Stimulated activated CD8-positive, alpha-beta memory T cell treated with anti-CD3 and anti-CD28 coated beads, Interleukin-2, amount 100 ng/mL, for 1 hour (primary cell): ENCODE measurements at places on chromosomes 11 and 22.

GRCh38 chr11:101759771-101760450 lies 154.9 kb upstream of the CEP126 start:
- no peak for DNase-seq

DNA sequence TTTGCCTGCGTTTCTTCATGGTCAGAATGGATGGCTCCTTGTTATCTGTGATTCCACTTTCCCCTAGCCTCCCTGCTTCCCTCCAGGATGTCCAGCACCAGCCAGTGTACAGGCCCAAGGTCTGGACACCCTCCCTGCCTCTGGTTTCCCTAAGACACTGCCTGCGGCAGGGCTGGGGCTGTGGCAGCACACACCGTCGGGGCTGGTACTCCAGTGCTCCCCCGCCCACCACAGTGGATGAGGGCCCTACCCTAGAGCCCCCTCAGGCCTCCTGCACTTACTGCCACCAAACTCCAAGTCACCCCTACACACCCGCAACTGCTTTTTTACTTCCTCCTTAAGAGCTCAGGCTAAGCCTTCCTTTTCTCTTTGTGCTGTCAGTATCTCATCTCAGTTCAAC lies 28.9 kb downstream of the ZNF214 start:
- no peak for DNase-seq

DNA sequence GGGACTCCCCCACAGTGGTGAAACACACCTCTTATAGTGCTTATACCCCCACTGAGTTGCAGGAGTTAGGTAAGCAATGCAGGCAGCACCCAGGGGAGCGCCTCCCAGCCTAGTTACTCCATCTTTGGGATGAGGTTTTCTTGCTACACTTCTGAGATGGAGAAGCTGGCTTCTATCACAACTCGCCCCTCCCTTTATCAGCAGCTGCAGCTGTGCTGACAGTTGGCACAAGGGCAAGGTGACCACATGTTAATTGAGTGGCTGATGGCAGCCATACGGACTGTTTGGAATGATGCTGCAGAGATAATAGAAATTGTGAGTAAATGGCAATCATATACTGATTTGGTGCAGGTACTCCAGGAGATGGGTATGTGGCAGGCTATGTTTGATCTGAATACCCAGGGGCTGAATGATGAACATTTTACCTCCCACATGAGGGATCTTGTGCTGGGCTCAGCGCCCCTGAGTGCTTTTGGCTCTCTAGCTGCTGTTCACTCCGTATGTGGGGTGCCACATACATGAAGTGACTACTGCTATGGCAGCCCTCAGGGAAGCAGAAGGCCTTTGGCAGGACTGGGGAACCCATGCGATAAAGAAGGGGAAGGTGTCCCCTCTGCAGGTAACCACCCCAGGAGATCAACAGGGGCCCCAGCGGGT lies 29.2 kb upstream of the KCNA4 start:
- DNase-seq = no peak

GRCh38 chr11:59273373-59273841 lies 60.7 kb upstream of the MPEG1 start:
- DNase-seq = no peak

DNA sequence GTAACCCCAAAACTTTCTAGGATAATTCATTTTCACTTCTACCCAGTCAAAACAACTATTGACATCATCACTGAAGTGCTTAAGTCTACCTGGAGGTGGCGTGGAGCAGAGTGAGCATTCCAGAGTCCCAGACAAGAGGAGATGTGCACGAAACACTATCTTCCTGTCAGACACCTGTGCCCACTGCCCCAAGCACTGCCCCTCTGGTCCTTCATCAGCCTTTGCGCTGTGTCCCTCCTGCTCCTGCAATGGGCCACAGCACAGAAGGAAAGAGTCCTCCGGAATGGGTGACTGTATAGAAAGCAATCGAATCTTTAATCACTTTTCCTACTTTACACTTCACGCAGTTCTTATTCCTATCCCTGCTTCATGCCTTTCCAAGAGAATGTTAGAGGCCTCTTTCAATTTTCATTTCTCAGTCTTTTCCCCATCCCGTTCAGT lies 512 bp upstream of the GRIA4 start:
- no peak for DNase-seq

DNA sequence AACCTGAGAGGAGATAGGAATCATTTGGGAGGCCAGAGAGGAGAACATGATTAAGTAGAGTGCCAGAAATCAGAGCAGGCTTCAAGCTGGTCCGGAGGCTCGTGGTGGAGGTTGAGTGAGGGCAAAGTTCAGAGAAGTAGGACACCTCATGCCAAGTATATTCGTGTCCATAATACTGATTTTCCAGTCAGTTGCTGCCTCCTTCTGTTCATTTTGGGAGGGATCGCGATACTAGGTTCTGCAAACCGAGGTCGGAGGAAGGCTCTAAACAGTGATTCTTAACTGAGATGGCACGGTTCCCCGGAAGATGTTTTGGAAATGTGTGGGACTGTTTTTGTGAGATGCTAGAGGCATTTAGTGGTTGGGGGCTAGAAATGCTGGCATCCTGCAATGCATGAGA lies 13.6 kb upstream of the CD3E start:
- DNase-seq = no peak

- no peak for DNase-seq
Observed at GRCh38 chr22:49975543-49976389, 15.2 kb downstream of the PIM3 start.

- DNase-seq = no peak
Observed at GRCh38 chr11:116698080-116698479, 74.7 kb downstream of the BUD13 start.

DNA sequence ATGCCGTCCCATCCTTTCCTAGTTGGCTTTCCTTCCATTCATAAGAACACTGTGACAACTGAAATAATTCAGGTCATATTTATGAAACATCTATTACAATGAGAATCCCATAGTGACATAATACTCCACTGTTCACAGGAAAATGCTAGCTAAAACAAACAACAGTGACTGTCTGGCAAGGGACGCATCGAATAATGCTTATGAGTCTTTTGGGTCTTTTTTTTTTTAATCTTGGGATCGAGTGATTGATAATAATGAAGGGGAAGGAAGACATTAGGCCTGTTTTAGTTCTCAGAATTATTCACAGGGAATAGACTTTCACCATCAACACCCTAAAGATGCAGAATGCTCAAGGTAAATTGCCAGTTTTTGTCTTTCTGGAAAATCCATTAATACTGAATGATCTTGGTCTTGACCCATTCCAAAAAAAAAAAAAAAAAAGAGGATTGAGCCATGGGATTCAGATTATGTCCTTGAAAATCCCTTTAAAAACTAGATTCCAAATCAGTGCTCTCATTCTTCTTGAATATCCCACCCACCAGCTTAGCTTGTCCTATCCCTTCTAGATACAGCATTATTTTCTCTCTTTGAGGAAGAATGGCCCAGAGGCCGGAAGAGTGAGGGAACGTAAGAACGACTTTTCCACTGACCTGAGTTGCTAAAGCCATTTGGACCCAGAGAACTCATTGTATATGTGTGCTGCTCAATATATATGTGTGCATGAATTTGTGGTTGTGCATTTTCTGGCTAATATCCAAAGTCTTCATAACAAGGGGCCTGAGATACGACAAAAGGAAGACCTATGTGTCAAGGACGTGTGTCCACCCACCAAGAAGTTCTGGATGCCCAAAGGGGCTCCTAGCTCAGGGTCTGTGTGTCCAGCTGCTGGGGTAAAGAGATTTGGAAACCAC lies 35.2 kb upstream of the CREB3L1 start:
- DNase-seq = no peak

GRCh38 chr22:26548984-26549383 lies 36.7 kb upstream of the TFIP11 start:
- DNase-seq = no peak

DNA sequence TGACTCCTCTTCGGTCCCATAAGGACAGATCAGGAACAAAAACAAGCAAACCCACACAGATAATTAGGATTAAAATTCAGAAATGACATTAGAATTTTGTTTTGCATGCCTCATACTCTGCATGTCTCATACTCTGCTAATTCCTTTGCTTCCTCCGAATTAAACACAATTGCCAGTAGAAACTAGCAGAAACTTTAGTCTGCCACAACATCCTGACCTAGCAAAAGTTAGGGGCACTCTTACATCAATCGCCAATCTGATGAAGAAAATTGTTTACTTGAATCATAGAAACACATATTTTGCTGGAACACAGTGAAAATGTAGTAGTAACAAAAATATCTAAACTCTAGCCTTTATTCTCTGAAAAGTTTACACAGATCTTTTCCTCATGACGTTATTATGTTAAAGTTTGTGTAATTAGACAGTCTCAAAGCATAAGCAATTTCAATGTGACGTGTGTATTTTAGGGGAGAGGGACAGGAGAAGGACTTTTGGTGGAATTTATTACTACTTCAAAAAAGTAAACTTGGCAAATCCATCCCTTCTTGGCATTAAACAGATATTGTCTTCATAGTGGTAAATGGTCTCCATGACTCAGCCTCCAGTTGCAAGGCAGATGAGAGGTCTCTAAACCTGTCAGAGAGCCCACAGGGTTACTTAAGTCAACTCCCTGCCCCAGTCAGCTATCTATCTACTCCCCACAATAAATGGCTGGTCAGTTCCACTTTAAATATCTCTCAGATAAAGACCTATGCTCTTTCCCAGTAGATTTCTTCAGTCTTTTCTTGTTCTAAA lies 249.8 kb upstream of the UBASH3B start:
- DNase-seq = no peak

GRCh38 chr11:103175461-103176129 lies 66.4 kb downstream of the DYNC2H1 start:
- no peak for DNase-seq

DNA sequence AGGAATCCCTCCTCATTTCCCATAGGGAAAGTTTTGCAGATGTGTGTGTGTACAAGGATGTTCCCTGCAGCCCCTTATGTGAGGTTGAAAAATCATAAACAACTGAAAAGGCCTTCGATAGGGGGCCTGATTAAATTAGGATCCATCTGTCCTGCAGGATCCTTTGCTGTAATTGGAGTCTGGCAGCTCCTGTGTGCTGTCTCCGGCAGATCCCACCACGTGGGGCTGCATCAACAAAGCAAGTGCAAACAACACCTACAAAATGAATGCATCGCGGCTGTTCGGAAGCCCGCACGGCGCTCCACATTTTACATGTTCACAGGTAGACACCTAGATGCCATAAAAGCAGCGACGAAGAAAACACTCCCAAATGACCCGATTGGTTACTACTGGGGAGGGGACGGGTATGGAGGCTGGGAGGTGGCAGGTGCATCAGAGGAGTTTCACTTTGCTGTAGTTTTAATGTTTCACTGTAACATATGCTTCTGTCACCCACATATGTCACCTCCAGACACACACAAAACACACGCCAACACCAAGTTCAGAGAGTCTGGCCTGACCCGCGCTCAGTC lies 52.2 kb downstream of the NFAM1 start:
- DNase-seq = no peak

DNA sequence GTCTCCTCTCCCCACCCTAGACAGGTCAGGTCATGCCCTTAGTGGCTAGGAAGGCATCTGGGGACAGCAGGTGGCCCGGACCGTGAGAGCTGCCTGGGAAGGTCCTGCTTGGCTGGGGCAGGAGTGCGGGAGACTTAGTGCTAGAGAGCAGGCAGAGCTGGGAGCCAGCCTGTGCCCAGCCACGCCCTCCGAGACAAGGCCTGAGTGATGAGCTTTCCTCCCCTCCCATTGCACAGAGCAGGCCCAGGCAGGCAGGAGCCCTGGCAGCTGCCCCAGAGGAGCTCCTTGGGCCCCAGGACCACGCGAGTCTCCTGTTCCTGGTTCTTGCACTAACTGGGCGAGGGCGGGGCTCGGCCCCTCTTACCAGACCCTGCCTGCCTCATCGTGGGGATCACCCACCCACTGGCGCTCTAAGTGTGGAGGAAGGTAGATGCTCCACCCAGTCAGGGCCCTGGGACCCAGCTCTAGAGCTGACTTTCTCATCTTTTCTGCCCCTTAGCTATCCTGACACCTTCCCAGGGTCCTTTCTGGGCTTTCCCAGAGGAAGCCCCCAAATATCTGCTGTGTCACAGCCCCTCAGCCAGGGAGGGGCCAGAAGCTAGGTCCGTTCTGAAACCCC lies 44.9 kb downstream of the MACROD1 start:
- no peak for DNase-seq

GRCh38 chr22:43263645-43264514 lies 76.9 kb upstream of the TTLL12 start:
- peak; percentile 73 for DNase-seq

GRCh38 chr11:12090061-12090591 lies 20.3 kb upstream of the MICAL2 start:
- DNase-seq = no peak

- DNase-seq = no peak
Observed at GRCh38 chr22:20549232-20549841, 41.9 kb downstream of the MED15 start.

- DNase-seq = no peak
Observed at GRCh38 chr11:127966821-127967220, 620.5 kb downstream of the ETS1 start.

GRCh38 chr11:24738972-24739371 lies 242.1 kb downstream of the LUZP2 start:
- DNase-seq = no peak

DNA sequence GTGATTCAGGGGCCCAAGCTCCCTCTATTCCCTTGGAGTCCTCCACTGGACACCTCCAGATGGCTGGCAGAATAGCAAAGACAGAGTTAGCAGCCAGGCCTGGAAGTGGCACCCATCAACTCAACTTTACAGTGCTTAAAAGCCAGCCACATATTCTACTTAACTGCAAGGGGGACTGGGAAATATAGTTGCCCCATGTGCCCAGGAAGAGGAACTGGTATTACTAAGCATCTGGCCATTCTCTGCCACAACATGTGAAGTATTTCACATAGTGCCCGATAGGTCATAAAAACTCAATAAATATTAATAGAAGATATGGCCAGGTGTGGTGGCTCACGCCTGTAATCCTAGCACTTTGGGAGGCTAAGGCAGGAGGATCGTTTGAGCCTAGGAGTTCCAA lies 5.5 kb upstream of the IL10RA start:
- DNase-seq = no peak
